ENCODE measurements at places on chromosomes 6 and 20.
A peak's percentile ranks its signal among the peaks of the same experiment; 100 is the strongest.

- DNase-seq, result no peak
These were observed 37.6 kb upstream of the CHMP4B start for GRCh38 chr20:33773412-33774089.

DNA sequence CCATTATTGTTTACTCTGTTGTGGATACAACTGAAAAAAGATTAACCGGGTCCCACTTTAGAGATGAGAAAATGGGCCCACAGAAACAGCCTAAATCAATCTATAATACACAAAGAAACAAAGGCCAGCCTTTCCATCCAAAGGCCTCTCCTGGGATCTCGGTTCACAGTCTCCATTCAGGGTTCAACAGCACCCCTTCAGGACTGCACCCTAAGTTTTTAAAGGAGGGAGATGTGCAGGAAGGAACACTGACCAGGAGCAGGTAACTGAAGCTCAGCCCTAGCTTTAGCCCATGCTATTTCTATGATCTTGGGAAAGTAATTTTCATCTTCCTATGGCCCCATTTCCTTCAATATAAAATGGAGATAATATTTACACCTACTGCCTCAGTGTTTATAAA is 147.7 kb downstream of the BTBD9 start:
- DNase-seq, result no peak

DNA sequence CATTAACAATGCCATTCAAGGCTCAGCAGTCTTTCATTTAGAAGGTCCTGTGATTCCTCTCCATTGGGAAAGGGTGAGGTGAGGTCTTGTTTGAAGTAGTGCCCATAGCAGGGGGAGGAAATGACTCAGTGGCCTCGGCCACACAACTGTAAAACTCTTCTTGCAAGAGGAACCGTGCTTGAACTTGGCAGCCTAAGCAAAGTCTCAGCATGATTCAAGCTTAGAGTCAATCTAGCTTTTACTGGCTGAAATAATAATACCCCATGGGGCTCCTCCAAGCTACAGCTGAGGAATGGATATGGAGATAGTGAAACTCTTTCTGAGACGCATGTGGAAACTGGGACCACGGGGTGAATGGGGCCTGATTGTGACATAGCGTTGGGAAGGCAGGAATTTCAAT is 428.2 kb downstream of the BMP2 start:
- DNase-seq, result peak; percentile 13

GRCh38 chr6:131998255-131998982 is 47.2 kb upstream of the CCN2 start:
- DNase-seq, result peak; percentile 38

GRCh38 chr6:14811775-14812428 is 434.0 kb upstream of the JARID2 start:
- DNase-seq, result peak; percentile 67

GRCh38 chr20:38838326-38838725 is 32.8 kb downstream of the PPP1R16B start:
- no peak for DNase-seq

DNA sequence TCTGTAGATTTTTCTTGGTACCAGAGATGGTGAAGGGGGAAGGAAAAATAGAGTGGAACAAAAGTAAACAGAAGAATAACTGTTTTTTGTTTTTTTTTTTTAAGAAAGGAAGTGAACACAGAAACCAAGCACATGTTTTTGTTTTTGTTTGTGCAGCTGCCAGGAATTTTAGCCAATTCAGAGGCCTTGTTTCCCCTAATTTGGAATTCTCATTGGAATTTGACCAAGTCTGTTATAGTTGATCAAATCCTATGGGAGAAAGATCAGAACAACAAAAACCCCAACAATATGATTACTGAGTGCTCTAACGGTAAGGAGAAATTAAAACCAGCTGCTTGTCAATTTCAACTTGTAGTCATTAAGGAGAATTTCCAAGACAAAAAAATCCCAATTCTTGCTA is 18.2 kb upstream of the IL22RA2 start:
- peak; percentile 18 for DNase-seq

- peak; percentile 50 for DNase-seq
These were observed 118.8 kb downstream of the RALGAPA2 start for GRCh38 chr20:20593447-20594170.

DNA sequence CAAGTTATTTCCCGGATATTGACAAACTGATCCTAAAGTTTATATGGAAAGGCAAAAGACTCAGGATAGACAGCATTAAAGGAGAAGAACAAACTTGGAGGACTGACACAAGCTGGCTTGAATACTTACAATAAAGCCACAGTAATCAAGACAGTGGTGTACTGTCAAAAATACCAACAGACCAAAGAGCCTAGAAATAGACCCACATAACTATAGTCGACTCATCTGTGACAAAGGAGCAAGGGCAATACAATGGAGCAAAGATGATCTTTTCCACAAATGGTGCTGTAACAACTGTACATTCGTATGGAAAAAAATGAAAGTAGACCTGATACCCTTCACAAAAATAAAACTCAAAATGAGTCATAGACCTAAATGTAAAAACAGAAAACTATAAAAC is 46.0 kb downstream of the ABHD12 start:
- no peak for DNase-seq

- peak; percentile 86 for DNase-seq
These were observed 46.7 kb upstream of the CARMIL1 start for GRCh38 chr6:25232479-25232878.

DNA sequence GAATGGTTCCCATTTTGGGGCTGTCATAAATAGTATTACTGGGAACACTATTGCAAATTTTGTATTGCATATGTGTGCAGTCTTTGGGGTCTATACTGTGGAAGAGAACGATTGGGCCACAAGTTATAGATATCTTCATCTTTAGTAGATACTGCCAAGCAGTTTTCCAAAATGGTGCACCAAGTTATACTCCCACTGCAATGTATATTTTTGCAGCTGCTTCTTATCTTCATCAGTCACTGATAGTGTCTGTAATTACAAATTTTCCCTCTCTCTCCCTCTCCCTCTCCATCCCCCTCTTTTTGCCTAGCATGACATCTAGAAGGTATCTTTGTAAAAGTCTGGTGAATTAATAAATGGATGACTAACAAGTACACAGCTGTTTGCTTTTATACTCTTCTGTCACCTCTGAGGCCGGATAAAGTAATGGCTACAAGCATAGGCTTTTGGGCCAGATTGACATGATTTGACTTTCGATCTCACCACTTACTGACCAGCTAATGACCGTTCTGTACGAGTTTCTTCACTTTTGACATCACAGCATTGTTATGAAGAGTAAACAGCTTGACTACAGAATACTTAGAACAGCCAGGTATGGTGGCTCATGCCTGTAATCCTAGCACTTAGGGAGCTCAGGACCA is 113.3 kb upstream of the SLC2A12 start:
- DNase-seq, result no peak

- DNase-seq, result no peak
These were observed at the start of gene ARMH2 for GRCh38 chr6:24798740-24799540. Gene ARMH2 (minus strand): TSS chr6:24798917. CDS start chr6:24798857, 60 bp downstream.

DNA sequence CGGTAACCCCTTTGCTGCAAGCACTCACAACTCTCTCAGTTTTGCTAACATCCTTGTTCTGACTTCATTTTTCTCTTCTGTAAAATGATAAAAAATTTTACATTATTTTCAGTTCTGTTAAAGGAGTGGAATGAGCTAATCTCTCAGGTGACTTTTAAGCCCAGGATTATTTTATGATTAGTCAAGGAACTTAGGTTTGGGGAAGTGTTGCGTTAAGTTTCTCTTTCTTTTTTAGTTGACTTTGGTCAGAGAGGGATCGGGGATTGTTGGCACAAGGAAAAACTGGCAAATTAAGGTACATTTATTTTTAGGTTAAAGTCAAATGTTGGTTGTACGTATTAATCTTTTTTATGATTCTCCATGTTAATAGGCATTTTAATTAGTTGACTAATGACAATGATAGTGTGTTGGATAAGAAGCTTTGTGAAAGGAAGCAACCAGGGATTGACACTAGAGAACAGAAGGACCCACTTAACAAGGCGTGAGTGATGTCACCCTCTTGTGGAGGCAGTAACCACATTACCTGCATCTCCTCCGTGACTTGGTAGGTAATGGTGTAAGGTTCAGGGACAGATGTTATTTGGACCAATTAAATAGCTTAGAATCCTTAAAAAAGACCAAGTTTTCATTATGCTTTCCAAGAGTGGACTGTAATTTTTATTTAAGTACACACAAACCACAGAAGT is 31.6 kb downstream of the CD83 start:
- DNase-seq, result no peak

GRCh38 chr6:156511051-156511450 is 266.1 kb upstream of the ARID1B start:
- no peak for DNase-seq

- peak; percentile 23 for DNase-seq
These were observed 100.1 kb downstream of the FARS2 start for GRCh38 chr6:5361396-5361795.

GRCh38 chr6:89385156-89385667 is 26.9 kb downstream of the RRAGD start:
- DNase-seq, result no peak

DNA sequence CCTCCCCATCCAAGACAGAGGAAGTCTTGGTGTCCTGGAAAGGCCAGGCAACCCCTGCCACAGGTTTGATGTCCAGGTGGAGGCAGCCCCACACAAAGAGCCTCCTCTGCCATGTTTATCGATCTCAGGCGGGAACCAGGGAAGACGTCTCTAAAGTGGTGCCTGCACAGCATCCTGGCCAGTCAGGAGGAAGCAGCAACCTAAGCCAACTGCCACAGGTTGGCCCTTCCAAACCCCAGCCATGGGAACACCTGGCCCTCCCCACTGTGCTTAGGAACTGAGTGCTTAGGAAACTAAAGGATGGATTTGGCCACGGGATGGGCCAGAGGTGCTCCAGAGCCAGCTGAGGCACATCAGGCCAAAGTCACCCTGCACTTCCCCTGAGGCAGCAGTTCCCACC is 56.9 kb downstream of the CSE1L start:
- no peak for DNase-seq

GRCh38 chr6:156852147-156852857 is 75.1 kb downstream of the ARID1B start:
- no peak for DNase-seq

- DNase-seq, result no peak
These were observed 1.6 kb upstream of the ARMC2 start for GRCh38 chr6:108846628-108847027.

DNA sequence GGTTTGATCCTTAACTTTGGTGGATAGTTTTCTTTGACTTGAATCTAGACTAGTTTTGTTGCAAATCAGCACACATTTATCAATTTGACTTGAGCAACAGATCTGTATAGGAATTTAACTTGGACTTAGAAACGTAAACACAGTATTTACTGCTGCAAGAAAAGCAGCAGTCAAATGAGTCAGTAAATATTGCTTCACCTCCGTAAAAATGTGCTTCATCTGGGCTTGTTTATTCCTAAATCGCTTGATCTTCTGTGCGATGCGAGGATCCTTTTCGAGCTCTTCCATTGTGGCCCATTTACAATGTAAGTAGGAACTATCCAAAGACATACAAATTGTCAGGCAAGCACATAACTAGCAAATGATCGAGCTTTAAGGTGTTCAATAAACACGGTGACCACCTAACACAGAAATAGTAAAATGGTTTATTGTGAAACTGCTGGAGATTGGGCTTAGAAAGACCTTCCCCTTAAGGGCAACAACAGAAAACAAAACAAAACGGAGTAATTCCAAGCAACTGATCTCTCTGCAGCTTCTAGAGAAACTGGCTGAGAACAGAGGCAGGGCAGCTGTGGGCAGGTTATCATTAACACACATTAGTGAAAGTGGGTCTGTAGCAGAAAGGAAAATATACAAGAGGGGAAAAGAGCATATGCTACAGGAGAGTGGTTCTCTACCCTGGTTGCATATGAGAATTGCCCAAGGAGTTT is 120.8 kb downstream of the CHD6 start:
- peak; percentile 56 for DNase-seq

DNA sequence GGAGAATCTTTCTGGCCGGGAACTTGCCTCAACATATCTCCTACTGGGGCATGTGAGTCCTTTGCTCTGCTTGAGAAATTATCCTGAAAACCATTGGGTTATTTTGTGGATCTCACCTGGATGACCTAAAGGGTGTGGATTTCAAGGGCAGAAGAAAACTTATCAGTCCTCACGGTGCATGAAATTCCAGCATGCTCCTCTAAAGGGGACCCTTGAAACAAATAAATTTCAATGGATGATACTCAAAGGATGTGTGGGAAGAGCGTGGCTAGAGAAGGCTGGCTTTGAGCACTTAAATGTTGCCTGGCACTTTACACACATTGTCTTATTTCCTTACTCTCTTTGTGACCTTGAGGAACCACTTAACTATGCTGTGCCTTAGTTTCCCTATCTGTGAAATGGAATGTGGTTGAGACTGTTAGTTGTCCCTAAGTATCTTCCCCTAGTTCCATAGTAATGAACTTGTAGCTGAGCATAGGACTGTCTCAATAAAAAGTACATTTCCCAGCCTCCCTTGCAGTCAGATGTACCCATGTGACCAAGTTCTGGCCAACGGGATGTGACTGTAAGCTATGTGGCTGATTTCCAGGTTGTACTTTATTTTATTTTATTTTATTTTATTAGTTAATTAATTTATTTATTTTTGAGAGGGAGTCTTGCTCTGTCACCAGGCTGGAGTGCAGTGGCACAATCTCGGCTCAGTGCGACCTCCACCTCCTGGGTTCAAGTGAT is 81.9 kb upstream of the PTPN1 start:
- DNase-seq, result no peak

DNA sequence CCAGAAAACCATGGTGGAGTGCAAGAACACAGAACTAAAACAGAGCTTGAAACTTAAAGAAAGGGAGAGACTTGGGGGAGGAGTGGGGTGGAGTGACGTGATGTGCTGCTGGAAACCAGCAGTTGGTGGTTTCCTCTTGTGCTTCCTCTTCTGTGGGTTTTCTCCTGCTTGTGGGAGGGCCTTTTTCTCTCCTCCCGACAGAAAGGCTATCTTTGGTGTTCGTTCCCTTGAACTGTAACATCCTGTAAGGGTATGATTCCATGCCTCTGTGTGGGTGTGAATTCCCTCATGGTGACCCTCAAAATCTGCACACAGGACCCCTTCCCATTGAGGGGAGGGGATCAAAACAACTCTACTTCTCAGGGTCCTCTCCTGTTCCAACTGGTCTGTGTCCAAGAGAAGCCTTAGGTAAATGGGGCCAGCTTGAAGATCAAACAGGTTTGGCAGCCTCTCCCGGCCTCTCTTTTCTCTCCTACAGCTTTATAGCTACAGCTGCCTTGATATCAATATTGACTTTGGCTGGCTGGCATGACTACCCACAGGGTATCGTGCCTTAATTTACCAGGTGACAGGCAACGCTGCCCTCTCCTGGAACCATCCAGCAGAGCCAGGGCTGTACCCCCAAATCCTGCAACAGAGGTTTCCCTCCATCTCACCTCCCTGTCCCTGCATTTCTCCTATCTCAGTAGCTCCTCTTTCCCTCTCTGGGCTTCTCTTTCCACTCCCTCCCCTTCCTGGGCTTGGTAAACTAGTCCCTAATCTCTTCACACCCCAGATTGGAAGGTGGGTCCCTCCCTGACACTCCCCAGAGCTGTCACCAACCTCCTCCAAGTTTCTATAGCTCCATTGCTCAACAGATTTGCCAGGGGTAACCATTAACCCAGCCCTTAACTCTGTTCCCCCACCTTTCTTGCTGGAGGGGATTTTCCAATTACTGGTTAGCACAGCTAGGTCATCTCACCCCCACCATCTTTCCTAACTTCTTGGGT is 1.5 kb upstream of the MSH5 start:
- peak; percentile 80 for DNase-seq

GRCh38 chr6:21111093-21111725 is 482.3 kb upstream of the SOX4 start:
- no peak for DNase-seq

- peak; percentile 77 for DNase-seq
These were observed 324.2 kb upstream of the CITED2 start for GRCh38 chr6:139698526-139699176.

GRCh38 chr6:23494367-23494766 is 631.6 kb upstream of the NRSN1 start:
- no peak for DNase-seq

All from AG10803 (cell line).